Hepatocyte (in vitro differentiated cells): ENCODE measurements at places on chromosomes 12 and 14. TPM values are rescaled to one million over a fixed set of nuclear protein-coding genes. Genes with fewer than 3 reads are reported as not detected.

Gene MGP
- total RNA-seq: 115 and 117 TPM in 2 replicates

Gene TDRD9
- total RNA-seq: 0.73 and 2.2 TPM in 2 replicates

Gene INHBC
- total RNA-seq: 1.3 and 1.8 TPM in 2 replicates

Gene RNU4-1
- total RNA-seq: under 0.01 TPM in 2 replicates

GRCh38 chr12:53454707-53455106 lies 2.8 kb downstream of the PCBP2 start:
- no peak overlapping the region for H3K27ac ChIP-seq
- no peak for DNase-seq
- H3K4me3 ChIP-seq: no peak overlapping the region
- H3K27me3 ChIP-seq: no peaks in the 10 kb centered on the region

GRCh38 chr12:110245369-110245772 lies 35.7 kb upstream of the ATP2A2 start:
- H3K27me3 ChIP-seq: no peaks in the 10 kb centered on the region
- H3K4me1 ChIP-seq: peaks cover 57% of the 10 kb centered on the region
- H3K27ac ChIP-seq: peak overlapping the region; percentile 97

DNA sequence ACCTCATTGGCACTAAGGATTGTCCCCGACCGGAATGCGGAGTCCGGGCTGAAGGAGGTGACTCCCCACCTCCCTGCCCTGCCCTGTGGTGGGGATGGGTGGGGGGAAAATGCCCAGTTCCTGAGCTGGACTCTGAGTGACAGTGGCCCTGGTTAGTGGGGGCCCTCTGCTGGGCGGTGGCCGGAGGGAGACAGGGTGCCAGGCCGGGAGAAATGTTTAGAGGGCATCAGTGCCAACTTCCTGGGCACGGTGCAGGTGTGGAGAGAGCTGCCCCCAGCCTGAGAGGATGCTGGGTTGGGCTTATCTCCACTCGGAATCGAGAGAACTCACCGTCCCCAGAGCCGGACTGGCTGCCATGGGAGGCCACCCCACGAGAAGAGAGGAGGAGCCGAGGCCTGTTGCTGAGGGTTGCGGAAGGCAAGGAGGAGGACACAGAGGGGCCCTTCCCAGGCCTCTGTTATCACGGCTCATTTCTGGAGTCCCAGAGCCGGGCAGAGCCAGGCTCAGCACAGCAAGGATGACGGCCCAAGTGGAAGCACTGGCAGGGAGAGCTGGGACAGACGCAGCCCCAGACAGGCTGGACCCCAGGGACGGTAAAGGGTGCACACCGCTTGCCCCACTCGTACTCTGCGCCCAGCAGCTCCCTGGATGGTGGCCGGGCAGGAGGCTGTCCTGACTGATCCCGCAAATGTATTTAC lies 156.7 kb downstream of the KIF26A start:
- H3K27me3 ChIP-seq: no peaks in the 10 kb centered on the region
- no peak overlapping the region for H3K4me3 ChIP-seq
- no peak for DNase-seq
- H3K36me3 ChIP-seq: no peaks in the 10 kb centered on the region
- H3K4me1 ChIP-seq: peaks cover 8% of the 10 kb centered on the region

DNA sequence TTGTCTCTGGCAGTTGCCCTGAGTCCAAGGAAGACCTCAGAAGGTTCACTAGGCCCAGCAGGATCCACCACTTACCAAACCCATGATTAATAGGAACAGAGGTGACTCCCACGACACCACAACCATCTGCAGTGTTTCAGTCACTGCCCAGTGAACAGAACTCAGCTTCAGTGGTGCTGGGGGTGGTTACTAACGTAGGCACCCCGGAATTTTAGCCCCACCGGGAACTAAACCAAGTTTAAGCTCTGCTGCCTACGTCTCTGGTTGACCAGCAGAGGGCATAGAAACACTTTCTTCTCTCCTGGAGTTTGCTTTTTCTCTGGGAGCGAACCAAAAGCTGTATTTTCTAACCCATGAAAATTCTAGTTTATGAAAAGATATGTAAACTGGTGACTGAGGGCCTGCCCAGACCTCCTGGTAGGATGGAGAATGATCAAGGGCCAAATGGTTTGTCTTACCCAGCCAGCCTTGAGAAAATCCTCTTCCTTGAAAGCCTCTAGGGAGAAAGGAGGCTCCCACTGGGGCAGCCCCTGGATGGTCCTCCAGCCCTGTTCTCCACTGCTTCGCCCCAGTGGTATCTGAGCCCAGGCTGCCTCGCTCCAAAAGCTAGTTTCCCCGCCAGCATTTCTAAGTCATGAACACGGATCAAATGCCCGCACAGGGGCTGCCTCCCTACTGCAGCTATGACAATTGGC lies 379.8 kb downstream of the DPF3 start:
- peak; percentile 57 for DNase-seq
- H3K27me3 ChIP-seq: peaks cover 22% of the 10 kb centered on the region
- H3K4me3 ChIP-seq: no peak overlapping the region
- no peak overlapping the region for H3K27ac ChIP-seq
- no peaks in the 10 kb centered on the region for H3K36me3 ChIP-seq
- H3K4me1 ChIP-seq: no peaks in the 10 kb centered on the region

DNA sequence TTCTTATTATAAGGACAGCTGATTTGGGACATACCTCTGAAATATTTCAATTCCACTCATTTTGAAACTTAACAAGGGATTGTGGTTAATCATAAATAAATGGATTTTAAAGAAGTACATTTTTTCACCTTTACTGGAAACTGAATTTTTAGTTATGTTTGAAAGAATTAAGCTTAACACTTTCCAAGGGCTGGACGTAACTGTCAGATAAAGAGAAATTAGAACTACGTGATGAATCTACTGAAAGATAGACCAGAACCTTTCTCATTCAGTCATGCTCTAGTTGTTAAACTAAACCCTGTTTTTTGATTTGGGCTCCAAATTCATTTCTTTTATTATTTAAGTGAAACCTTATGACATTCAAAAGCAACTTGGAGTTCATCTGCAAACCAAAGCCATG lies 1892.1 kb upstream of the SEL1L start:
- no peaks in the 10 kb centered on the region for H3K36me3 ChIP-seq
- H3K4me1 ChIP-seq: no peaks in the 10 kb centered on the region
- no peak overlapping the region for H3K4me3 ChIP-seq
- no peaks in the 10 kb centered on the region for H3K27me3 ChIP-seq
- no peak for DNase-seq
- H3K27ac ChIP-seq: no peak overlapping the region
